ENCODE measurements at places on chromosomes 1 and 21. TPM values are rescaled to one million over a fixed set of nuclear protein-coding genes. Genes with fewer than 3 reads are reported as not detected.

Gene PRSS38
- not detected for polyA plus RNA-seq

Gene LACTBL1
- polyA plus RNA-seq, result not detected

Gene NPHS2
- polyA plus RNA-seq, result not detected

Gene DNAI4
- 4.4 TPM for polyA plus RNA-seq

Gene PLA2G2D
- 0.06 TPM for polyA plus RNA-seq

Gene SH2D2A
- 3.0 TPM for polyA plus RNA-seq

Gene KRTAP7-1
- polyA plus RNA-seq, result not detected

Gene RAP1GAP
- 64.7 TPM for polyA plus RNA-seq

Gene C1orf198
- 47.5 TPM for polyA plus RNA-seq

Gene DIO1
- polyA plus RNA-seq, result 0.41 TPM

Gene ATG4C
- 3.9 TPM for polyA plus RNA-seq

Gene S100A3
- 6.5 TPM for polyA plus RNA-seq

Gene CYP4Z1
- polyA plus RNA-seq, result 1.1 TPM

Gene LRRC7
- polyA plus RNA-seq, result not detected

DNA sequence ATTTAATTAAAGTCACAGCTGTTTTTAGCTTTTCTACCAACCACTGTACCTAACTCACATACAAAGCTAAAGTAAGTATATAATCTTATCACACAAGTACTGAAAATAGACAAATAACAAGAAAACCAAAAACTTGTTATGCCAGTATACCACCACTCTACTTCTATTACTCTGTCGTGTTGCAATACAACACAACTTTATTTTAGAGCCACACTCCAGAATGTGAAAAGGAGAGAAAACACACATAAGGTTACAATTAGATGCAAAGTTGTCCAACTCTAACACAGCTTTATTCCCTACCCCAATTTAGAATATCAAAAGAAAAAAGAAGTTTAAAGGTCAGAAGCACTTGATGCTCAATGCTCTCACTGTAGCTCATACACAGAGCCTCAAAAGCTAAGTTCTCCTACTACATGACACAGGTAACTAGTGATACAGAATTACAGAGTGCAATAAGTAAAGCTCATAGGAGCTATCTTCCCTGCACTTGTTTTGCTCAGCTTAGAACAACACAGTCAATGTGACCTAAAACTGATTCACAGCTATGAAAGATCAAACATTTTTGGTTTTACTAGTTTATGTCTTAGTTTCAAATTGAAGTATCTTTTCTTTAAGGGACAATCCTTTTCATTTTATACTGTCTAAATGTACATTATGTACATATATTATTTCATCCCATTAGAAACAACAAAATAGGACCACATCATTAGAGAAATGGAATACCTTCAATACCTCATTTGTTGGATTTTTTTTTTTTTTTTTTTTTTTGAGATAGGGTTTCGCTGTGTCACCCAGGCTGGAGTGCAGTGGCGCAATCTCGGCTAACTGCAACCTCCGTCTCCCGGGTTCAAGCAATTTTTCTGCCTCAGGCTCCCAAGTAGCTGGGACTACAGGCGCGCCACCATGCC, 29.2 kb downstream of the EYA3 start:
- no peaks in the 10 kb centered on the region for H3K36me3 ChIP-seq
- H3K4me1 ChIP-seq, result peaks cover 2% of the 10 kb centered on the region
- H3K4me3 ChIP-seq, result no peak overlapping the region
- DNase-seq, result no peak
- H3K27me3 ChIP-seq, result no peaks in the 10 kb centered on the region

GRCh38 chr1:225607355-225607754, 45.6 kb downstream of the ENAH start:
- H3K4me3 ChIP-seq, result no peak overlapping the region
- DNase-seq, result no peak
- no peaks in the 10 kb centered on the region for H3K27me3 ChIP-seq

DNA sequence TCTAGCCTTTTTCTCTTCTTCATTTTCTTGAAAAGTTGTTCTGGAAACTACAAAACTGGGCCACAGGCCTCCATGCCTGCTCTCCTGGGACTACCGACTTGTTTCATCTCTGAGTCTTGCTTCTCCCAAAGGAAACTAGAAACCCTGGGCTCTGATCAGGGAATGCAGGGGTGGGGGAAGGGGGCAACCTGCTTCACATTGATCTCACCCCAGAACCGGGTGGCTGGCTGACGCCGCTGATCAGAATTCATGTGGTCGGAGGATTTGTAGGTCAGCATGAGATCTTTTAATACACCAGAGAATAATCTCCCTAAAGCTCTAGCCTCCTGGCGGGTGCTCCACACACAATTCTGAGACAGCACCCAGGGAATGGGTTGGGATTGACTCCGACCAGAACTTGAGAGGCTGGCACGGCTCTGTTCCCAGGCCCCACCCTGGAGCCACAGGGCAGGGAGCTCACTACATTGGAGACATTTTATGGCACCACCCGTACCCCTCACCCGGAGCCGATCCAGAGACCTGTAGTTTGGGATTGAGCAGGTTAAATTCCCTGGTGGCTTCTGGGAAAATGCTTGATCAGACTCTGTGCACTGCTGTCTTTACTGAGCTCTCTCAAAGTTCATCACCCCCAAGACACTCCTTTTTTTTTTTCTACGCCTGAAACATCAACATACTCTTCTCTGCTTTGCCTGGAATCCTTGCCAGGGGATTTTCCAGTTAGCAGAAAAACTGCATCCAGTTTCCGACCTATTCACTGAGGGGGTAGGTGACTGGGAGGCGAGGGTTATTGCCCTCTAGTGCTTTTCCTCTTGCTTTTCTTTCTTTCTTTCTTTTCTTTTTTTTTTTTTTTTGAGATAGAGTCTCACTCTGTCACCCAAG, 12.2 kb upstream of the ARHGEF10L start:
- no peaks in the 10 kb centered on the region for H3K27me3 ChIP-seq
- no peaks in the 10 kb centered on the region for H3K36me3 ChIP-seq
- no peaks in the 10 kb centered on the region for H3K4me1 ChIP-seq
- DNase-seq, result no peak

DNA sequence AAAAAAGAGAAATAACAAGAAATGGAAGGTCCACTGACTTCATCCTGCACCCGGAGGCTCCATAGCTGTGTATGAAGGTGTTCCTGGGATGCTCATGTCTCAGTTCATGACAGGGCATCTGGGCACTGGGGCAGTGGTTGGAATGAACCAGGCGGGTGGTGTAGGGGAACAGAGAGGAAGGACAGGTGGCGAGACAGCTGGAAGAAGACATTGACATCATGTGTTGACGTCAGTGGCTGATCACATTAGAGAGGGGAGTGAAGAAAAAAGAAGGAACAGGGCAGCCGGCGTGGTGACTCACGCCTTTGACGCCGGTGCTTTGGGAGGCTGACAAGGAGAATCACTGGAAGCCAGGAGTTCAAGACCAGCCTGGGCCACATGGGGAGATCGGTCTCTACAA, 50.1 kb downstream of the HUNK start:
- peaks cover 3% of the 10 kb centered on the region for H3K36me3 ChIP-seq
- no peak for DNase-seq
- no peaks in the 10 kb centered on the region for H3K4me1 ChIP-seq
- no peak overlapping the region for H3K27ac ChIP-seq
- no peak overlapping the region for H3K4me3 ChIP-seq

DNA sequence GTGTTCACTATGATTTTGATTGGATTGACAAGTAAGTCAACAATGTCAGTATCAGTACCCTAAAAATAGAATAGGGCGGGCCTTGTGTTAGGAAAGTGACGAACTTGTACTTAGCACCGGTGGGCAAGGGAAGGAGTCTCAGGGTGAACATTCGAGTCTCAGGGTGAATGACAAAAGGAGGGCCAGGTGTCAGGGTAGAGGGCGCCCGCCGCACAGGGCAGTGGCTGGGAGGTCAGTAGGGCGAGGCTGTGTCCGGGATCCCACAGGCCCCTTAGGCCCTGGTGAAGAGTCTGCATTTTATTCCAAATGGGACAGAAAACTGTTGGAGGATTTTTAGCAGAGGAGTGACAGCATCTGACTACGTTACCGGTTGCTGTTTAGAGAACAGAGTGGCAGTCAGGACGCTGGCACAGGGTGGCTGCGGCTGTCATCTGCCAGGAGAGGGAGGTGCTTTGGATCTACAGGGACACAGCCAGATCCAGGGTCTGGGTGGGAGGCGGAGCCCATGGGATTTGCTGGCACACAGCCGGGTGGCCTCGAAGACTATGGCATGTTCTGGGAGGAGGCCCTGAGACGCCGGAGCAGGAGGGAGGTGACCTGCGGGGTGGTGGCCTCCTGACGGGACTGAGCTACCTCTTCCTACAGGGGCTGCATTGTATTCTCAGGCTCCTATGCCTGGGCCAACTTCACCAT, 11.0 kb downstream of the AGTRAP start:
- H3K4me1 ChIP-seq, result no peaks in the 10 kb centered on the region
- no peak for DNase-seq
- H3K27ac ChIP-seq, result peak overlapping the region; percentile 11
- peaks cover 52% of the 10 kb centered on the region for H3K36me3 ChIP-seq
- no peaks in the 10 kb centered on the region for H3K27me3 ChIP-seq
- H3K4me3 ChIP-seq, result no peak overlapping the region

GRCh38 chr1:236753516-236753915, 41.6 kb upstream of the MTR start:
- no peaks in the 10 kb centered on the region for H3K4me1 ChIP-seq
- peak overlapping the region; percentile 2 for H3K27ac ChIP-seq
- peak; percentile 64 for DNase-seq
- no peaks in the 10 kb centered on the region for H3K36me3 ChIP-seq

- no peak overlapping the region for H3K27ac ChIP-seq
- H3K4me3 ChIP-seq, result no peak overlapping the region
- H3K27me3 ChIP-seq, result no peaks in the 10 kb centered on the region
- peaks cover 25% of the 10 kb centered on the region for H3K4me1 ChIP-seq
Observed at GRCh38 chr1:22780696-22781095, 70.1 kb downstream of the EPHB2 start.

GRCh38 chr1:38586993-38587646, 272.5 kb downstream of the RRAGC start:
- H3K36me3 ChIP-seq, result no peaks in the 10 kb centered on the region
- H3K27me3 ChIP-seq, result no peaks in the 10 kb centered on the region
- H3K4me1 ChIP-seq, result no peaks in the 10 kb centered on the region
- H3K27ac ChIP-seq, result no peak overlapping the region
- peak; percentile 44 for DNase-seq
- H3K4me3 ChIP-seq, result no peak overlapping the region

- H3K4me3 ChIP-seq, result no peak overlapping the region
- DNase-seq, result no peak
- H3K4me1 ChIP-seq, result no peaks in the 10 kb centered on the region
- no peaks in the 10 kb centered on the region for H3K27me3 ChIP-seq
- peak overlapping the region; percentile 65 for H3K27ac ChIP-seq
- H3K36me3 ChIP-seq, result no peaks in the 10 kb centered on the region
Observed at GRCh38 chr1:248862695-248862997, 3.8 kb upstream of the ZNF692 start.

GRCh38 chr1:222004034-222004433, 262.1 kb upstream of the DUSP10 start:
- DNase-seq, result no peak
- no peak overlapping the region for H3K27ac ChIP-seq
- no peaks in the 10 kb centered on the region for H3K27me3 ChIP-seq
- H3K36me3 ChIP-seq, result no peaks in the 10 kb centered on the region
- H3K4me1 ChIP-seq, result no peaks in the 10 kb centered on the region

DNA sequence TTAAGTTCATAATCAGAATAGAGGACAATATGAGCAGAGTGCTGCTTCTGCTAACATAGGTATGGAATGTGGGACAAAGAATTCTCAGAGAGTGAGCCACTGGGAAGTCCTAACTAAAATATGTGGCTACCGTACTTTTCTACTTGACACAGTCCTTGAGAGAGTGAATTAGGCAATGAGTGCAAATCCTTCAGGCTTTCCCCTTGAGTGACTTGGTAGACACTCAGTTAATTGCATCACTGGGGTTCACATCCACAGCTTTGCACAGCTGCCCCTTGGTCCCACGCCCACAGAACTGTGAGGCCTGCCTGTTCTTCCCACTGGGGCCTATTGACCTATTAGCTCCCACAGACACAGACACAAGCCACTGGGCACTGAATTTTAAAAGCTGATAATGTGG, 40.5 kb upstream of the PAXBP1 start:
- no peak overlapping the region for H3K4me3 ChIP-seq
- no peaks in the 10 kb centered on the region for H3K36me3 ChIP-seq
- peaks cover 7% of the 10 kb centered on the region for H3K4me1 ChIP-seq
- no peak for DNase-seq
- H3K27me3 ChIP-seq, result no peaks in the 10 kb centered on the region

GRCh38 chr1:197081117-197081753, 14.2 kb upstream of the F13B start:
- no peak overlapping the region for H3K4me3 ChIP-seq
- no peaks in the 10 kb centered on the region for H3K4me1 ChIP-seq
- H3K27me3 ChIP-seq, result no peaks in the 10 kb centered on the region
- peaks cover 19% of the 10 kb centered on the region for H3K36me3 ChIP-seq
- H3K27ac ChIP-seq, result no peak overlapping the region

DNA sequence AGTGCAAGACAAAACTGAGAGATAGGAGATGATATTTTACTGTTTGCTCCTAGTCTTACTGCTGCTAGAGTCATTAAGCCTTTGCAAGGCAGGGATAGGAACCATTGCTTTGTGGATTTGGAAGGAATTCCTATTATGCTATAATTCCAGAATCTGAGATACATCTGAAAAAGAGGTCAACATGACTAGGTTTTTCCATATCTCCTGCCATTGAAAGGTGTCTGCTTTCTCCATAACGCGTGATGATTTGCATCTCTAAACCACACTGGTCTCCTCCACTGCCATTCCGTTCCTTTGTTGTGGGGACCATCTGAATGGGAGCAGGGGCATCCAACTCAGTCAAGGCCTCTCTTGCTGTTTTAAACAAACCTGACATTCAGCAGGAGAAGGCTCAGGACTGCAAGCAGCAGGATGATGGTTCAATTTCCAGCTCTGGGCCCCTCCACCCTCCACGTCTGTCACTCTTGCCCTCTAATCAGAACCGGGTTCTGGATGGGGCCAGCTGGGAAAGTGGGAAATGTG, 45.2 kb downstream of the PLPP3 start:
- H3K36me3 ChIP-seq, result peaks cover 10% of the 10 kb centered on the region
- no peaks in the 10 kb centered on the region for H3K27me3 ChIP-seq
- no peak overlapping the region for H3K27ac ChIP-seq
- peaks cover 9% of the 10 kb centered on the region for H3K4me1 ChIP-seq
- H3K4me3 ChIP-seq, result no peak overlapping the region
- no peak for DNase-seq

DNA sequence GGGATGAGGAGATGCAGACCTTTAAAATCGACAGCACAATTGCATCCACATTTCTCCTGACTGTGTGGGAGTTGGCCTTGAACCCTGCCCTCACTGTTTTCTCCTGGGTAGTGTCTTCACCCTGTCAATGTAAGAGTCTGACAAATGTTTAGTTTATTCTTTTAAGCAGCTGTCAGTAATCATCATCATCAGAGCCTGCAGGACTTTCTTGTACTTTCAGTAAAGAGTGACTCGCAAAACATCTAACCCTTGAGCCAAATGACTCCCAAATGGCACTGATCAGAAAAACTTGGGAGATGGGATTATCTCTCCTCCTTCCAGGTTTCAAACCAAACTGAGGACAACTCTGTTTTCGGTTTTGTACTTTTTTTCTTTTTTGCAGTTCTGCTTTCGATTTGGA, 460.2 kb downstream of the KIF26B start:
- H3K36me3 ChIP-seq, result no peaks in the 10 kb centered on the region
- H3K27ac ChIP-seq, result no peak overlapping the region
- no peaks in the 10 kb centered on the region for H3K27me3 ChIP-seq
- no peak for DNase-seq
- no peaks in the 10 kb centered on the region for H3K4me1 ChIP-seq

GRCh38 chr1:168865850-168866620, 137.0 kb upstream of the DPT start:
- no peak overlapping the region for H3K27ac ChIP-seq
- DNase-seq, result no peak
- H3K36me3 ChIP-seq, result no peaks in the 10 kb centered on the region
- H3K4me1 ChIP-seq, result peaks cover 18% of the 10 kb centered on the region
- H3K27me3 ChIP-seq, result no peaks in the 10 kb centered on the region

GRCh38 chr21:26583769-26584168, 10.7 kb upstream of the CYYR1 start:
- H3K27ac ChIP-seq, result no peak overlapping the region
- H3K36me3 ChIP-seq, result no peaks in the 10 kb centered on the region
- no peaks in the 10 kb centered on the region for H3K27me3 ChIP-seq
- no peak for DNase-seq
